ENCODE measurements at places on chromosomes 3 and 15. TPM values are rescaled to one million over a fixed set of nuclear protein-coding genes. Genes with fewer than 3 reads are reported as not detected.

GRCh38 chr3:130621824-130622223 is 104.8 kb downstream of the COL6A6 start:
- DNase-seq = no peak

DNA sequence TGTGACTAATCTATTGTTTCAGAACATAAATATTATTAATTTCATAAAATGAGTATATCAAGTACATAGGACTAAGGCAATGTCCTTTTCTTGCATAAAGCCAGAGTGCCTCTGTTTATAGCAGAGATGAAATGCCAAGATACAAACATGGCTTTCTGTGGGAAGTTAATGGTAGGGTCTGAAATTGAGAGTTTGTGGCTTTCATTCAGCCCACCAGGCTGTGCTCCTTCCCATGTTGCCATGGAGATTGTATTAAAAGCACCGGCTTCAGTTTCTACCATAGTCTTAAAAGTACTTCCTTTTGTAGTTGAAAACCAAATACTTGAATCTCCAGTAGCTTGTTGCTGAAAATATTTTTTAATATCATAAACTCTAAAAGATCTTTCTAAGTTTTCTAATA is 114.0 kb downstream of the LRRC28 start:
- no peak for DNase-seq

DNA sequence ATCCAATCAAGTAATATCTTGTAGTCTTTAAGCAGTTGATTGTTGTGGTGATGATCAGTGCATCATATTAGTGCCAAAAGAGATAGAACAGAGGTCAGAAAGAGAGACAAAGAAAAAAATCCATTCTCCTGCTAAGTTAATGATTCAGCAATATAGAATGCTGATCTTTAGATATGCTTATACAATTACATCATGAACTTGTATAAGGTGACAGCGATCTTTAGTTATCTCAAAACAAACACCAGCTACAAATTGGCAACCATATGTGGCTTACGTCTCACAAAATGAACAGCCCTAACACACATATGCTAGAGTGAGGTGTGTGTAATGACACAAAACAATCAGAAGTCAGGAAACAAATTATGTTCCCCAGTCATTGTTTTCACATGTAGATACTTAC is 12.5 kb downstream of the LSAMP start:
- no peak for DNase-seq

- DNase-seq = no peak
Measured at GRCh38 chr3:64732576-64732975, 44.8 kb upstream of the ADAMTS9 start.

- no peak for DNase-seq
Measured at GRCh38 chr3:156792945-156793344, 33.2 kb upstream of the LEKR1 start.

CPNE9 gene
- total RNA-seq = not detected

GRCh38 chr3:138433892-138434275 is 532 bp upstream of the ESYT3 start:
- no peak for DNase-seq

CLDN18 gene
- not detected for total RNA-seq

DNA sequence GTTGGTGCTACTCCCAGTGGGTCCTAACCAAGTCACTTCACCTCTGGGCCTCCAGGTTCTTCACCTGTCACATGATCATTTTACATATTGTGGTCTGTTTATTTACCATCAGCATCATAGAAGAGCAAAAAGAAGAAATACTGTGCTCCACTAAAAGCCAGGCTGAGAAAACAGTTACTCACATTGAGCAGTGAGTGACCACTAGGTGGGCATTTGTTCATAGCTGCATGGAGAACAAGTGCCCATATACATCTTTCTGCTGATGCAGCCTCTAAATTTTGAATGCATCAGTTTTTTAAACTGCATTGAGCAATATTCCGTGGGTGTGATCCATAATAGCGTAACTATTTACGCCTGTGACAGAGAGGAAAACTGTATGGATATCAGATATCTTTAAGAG is 76.2 kb downstream of the DCUN1D1 start:
- no peak for DNase-seq

DNA sequence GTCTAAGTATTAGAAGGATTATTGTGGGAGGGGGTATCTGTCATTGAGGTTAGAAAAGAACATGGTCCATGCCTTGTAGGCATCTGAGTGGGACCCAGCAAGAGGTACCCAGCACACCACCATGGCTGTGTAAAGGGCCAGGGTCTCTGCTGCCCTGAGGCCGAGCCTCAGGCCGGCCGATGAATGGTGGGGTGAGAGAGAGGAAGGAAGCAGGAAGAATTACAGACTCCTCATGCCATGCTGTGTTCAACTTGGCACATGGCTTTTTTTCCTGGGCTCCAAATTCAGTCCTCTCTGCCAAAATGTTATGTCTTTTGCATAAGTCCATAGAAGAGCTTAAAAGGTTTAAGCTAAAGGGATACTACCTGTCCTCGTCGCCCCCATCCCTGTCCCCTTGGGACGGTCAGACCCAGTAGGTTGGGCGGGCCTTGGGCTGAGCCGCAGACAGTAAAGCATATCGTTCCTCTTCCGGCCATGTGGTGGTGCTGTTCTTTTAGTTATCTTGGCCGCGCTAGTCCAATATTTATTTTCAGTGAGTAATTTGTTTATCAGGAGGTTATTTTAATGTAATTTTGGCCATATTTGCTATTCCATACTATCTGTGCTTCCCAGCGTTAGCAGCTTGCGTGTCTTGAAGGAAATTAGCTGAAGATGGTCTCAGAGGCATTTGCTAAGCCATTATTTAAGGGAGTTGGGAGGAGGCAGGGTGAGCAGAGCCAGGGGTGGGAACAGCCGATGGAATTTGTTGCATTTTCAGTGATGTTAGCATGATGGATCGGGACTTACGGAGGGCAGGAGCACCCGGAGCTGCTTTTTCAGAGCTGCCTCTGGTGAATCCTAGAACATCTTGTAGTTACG is 152.4 kb downstream of the AGBL1 start:
- DNase-seq = no peak

GRCh38 chr15:86911022-86911421 is 831.4 kb downstream of the AGBL1 start:
- DNase-seq = no peak

SENP8 gene
- 2.3 TPM for total RNA-seq

GRCh38 chr15:32972686-32973085 is 221.8 kb downstream of the FMN1 start:
- DNase-seq = no peak

- no peak for DNase-seq
Measured at GRCh38 chr3:38984110-38984509, 67.6 kb downstream of the SCN11A start.

CAV3 gene
- total RNA-seq = not detected

GRCh38 chr3:23797491-23797890 is 8.3 kb upstream of the UBE2E1 start:
- DNase-seq = no peak

DNA sequence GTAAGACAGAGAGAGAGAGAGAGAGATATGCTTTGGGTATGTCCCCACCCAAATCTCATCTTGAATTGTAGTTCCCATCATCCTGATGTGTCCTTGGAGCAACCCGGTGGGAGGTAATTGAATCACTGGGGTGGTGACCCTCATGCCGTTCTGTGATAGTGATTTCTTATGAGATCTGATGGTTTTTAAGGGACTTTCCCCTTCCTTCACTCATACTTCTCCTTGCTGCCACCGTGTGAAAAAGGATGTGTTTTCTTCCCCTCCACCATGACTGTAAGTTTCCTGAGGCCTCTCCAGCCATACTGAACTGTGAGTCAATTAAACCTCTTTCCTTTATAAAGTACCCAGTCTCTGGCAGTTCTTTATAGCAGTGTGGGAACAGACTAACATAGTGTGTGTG is 60.3 kb downstream of the EOMES start:
- no peak for DNase-seq
